ENCODE measurements at places on chromosomes 1 and 21. TPM values are rescaled to one million over a fixed set of nuclear protein-coding genes. Genes with fewer than 3 reads are reported as not detected.

DNA sequence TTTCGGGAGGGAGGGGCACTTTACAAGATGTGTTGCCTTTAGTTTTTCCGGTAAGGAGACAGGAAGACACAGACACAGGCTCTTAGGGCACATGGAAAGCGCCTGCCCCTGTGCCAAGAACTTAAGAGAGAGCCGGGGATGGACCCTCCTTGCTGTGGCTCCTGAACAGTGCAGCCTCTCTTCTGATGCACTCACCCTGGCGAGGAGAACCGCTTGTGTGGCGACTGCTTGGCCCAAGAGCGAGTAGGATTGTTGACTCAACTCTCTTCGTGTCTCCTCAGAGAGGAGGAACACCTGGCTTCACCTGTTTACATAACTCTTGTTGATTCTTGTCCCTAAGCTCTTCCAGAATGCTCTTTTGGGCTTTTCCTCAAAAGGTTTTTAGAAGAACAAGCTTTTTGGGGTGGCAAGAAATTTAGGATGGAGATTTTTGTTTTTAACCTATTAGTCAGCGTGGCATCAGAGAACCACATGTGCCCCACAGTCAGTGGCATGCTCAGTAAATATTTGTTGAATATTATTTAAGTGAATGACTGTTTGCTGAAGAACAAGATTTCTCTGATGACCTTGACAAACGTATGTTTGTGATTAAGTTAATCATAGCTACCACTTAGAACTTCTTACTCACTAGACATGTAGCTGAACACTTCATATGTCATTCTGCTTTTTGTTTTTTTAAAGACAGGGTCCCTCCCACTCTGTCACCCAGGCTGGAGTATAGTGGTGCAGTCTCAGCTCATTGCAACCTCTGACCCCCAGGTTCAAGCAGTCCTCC is 60.6 kb downstream of the NFIA start:
- no peak for DNase-seq

GRCh38 chr1:21610989-21611785 is 58.0 kb downstream of the RAP1GAP start:
- no peak for DNase-seq

The PROK1 gene
- not detected for total RNA-seq

- DNase-seq, result no peak
These were observed 126.8 kb downstream of the BEND5 start for GRCh38 chr1:48649880-48650279.

The PGBD5 gene
- 16.1 TPM for total RNA-seq

The OR10J1 gene
- total RNA-seq, result not detected
